Keratinocyte (primary cell): ENCODE measurements at places on chromosomes 2 and 18. TPM values are rescaled to one million over a fixed set of nuclear protein-coding genes. Genes with fewer than 3 reads are reported as not detected.
A peak's percentile ranks its signal among the peaks of the same experiment; 100 is the strongest.

- no peak for DNase-seq
These were observed 78.6 kb downstream of the FARSB start for GRCh38 chr2:222577341-222577740.

DNA sequence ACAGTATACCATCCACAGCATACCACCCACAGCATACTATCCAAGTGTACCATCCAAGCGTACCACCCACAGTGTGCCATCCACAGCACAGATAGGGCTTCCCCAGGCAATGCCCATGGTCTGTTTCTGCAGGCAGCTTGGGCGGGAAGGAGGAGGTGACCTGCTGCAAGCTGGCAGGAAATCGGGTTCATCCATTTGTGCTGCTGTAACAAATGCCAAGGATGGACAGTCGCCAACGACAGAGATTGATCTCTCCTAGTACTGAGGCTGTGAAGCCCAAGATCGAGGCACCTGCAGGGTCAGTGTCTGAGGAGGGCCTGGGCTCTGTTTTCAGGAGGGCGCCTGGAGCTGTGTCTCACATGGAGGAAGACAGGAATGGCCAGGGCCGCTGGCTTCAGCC lies 93.6 kb upstream of the SNTG2 start:
- DNase-seq, result no peak

- no peak for DNase-seq
These were observed 10.5 kb downstream of the TRAPPC12 start for GRCh38 chr2:3390041-3390440.

GRCh38 chr18:76490670-76491472 lies 4.2 kb downstream of the ZNF516 start:
- DNase-seq, result no peak

GRCh38 chr18:8480506-8481328 lies 128.5 kb upstream of the RAB12 start:
- DNase-seq, result no peak

GRCh38 chr2:111715987-111716904 lies 167.7 kb downstream of the ANAPC1 start:
- no peak for DNase-seq

- DNase-seq, result no peak
These were observed 48.7 kb downstream of the RRM2 start for GRCh38 chr2:10171006-10171800.

- DNase-seq, result no peak
These were observed 20.8 kb upstream of the MBP start for GRCh38 chr18:77153404-77153803.

DNA sequence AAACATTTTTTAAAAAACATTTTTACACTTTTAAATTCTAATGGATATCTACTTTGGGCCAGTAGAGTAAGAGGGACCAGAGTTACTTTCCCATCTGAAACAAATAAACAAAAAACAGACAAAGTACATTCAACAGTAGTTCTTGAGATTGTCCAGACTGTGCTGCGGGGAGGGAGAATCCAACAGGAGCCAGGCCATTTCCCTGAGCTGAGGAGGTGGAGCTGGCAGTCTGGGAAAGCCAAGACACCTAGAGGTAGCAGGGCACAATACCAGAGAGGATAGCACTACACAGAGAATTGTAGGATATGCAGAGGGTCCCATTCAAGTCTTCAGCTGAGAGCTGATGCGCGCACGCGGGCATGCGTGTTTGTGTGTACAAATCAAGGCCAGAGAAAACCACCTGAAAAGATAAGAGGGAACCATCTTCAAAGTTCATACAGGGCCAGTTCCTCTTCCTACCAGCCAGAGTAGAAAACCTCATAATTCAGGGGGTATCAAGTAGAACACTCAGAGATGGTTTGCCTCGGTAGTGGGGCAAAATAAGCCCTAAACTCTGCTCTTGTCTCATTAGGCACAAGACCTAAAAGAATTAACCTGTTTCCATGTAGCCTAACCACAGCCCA lies 44.0 kb downstream of the PTRHD1 start:
- no peak for DNase-seq

DNA sequence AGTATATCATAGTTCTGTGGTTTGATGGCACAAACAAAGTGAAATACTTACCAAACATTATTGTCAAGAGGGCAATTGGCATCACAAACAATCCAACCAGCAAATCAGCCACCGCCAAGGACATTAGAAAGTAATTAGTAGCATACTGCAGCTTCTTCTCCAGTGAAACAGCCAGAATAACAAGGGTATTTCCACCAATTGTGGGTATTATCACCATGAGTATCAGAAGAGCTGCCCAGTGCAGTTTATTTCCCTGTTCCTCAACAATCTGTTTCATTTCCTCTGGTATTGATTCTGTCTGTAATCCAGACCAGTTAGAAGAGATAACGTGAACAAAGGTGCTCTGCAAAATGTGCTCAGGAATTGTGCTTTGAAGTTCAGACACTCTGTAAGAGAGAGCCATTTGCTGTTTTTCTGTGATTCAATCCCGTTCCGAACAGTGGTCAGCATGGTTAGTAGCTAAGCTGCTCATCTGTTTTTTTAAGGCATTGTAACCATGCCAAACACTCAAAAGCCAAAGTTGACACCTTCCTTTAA lies 1.4 kb downstream of the HTR2B start:
- no peak for DNase-seq

DNA sequence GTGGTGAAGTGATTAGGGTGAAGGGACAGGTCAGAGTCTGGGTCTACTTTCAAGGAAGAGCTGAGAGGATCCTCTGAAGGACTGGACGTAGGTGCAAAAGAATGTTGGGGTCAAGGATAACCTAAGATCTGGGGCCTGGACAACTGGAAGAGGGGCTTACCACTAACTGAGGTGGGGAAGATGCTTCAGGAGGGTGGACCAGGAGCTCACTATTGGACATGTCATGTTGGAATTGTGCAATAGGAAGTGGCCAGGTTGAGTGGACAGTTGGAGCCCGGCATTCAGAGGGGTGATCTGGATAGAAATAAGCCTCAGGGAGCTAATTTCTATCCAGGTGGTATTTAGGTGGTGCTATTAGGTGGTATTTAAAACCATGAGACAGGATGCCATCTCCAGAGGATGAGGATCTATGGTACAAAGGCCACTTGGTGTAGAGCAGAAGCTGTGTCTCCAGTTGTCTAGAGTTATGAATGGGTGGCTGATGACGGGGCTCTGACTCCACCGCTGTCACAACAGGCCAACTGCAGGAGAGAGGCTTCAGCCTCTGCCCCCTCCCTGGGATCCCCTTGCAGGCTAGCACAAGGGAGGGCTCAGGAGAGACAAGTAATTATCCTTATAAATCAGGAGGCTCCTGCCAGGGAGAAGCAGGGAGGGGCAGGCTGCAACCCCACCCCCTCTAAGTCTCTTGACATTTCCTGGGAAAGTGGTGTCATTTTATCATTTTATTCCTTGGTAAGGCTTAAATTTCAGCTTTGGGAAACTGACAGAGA lies 158.0 kb downstream of the SMAD7 start:
- DNase-seq, result no peak

DNA sequence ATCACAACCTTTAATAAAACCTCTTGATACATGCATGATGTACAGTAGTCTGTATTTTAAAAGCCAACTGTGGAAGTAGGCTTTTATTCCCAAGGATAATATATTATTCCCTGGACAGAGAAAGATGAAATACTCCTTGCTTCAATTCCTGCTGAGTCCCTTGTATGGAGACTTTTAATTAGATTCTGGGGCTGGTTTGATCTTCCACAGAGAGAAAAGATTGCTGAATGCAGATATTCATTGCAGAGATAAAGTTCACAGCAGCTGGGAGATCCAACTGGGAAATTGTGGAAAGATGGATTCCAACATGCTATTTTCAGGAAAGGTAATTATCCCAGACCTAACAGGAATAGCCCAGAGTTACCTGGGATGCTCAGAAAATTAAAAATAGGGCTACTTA lies 607.0 kb upstream of the HS6ST1 start:
- DNase-seq, result no peak

DNA sequence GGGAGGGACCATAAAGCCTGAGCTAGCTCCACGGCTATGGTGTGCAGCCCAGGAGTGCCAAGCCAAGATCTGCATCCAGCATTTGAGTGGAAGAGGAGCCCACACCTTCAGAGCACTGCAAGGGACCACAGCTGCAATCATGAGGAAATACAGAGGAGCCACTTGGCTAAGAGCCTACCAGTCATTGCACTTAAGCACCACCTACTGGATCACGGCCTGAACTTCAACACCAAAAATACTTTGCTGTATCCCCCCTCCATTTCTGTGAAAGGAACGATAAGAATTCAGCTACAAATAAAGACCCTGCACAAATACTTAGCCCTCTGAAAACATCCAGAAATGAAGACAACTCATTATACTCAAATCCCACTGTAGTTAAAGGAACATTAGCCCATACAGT lies 545.3 kb downstream of the TSN start:
- DNase-seq, result no peak

DNA sequence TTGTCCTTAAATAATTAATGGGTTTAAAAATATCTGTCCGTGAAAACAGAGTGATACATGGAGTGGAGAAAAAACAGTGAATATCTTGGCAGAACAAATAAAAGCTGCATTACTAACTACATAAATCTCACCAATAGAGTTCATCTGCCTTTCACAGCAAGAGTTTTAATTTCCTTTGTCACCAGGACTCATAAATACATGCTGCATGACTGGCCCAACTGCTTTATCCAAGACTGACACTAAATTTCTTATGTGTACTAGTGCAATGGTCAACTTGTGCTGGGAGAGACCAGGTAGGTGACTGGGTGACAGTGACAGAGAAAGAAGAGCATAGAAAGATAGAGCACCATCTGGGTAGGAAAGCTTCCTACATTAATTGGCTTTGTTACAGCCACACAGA lies 402.8 kb downstream of the RAD51AP2 start:
- no peak for DNase-seq

DNA sequence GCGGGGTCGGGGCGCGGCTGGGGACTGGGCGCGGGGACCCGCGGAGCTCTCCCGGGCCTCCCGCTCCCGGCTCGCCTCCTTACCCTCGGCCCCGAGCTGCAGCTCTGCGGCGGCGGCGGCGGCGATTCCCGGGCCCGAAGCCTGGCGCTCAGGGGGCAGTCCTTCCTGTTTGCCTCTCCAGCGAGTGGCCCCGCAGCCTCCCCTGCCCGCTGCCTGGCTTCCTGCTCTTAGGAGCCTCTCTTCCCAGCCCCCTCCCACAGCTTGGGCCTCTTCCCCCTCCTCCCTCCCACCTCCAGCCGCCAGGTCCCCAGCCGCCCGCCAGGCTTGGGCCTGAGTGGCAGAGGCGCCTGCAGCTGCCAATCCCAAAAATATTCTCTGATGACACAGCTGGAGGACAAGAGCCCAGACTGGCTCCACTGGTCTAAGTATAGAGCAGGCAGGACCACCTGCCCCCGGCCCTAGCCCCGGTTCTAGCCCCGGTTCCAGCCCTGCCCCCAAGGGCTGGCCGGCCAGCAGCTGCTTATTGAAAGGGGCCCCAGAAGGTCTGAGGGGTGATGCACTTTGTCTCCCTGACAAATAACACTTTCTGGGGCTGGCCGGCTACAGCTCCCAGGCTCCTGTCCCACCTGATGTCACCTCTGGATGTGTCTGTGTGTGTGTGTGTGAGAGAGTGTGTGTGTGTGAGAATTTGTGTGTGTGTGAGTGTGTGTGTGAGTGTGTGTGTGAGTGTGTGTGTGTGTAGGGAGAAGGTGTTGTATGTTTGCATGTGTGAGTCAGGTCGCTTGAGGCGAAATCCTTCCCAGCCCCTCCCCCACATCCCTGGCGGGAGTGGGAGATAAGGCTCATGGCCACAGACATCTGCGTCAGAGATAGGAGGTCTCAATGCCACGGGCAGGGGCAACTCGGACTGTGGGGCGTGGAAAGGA lies at the start of gene OBSL1:
OBSL1 (minus strand) TSS at position 229 of the 926 bp plus-strand sequence. CDS start 307 bp downstream, outside the sequence.
- peak; percentile 78 for DNase-seq

GRCh38 chr2:162007447-162008040 lies 66.5 kb downstream of the DPP4 start:
- no peak for DNase-seq

The PDCD1 gene
- polyA plus RNA-seq, result not detected in 3 replicates

The FOXD4L1 gene
- 0.05 to 0.09 TPM (median 0.08 TPM) in 3 replicates for polyA plus RNA-seq

The APOB gene
- polyA plus RNA-seq, result 0.01 TPM in 2 of 3 replicates, not detected in the other

The C2orf81 gene
- polyA plus RNA-seq, result 0.58 to 1.5 TPM (median 0.89 TPM) in 3 replicates

The C2orf80 gene
- polyA plus RNA-seq, result not detected in 3 replicates

The FSHR gene
- not detected in 3 replicates for polyA plus RNA-seq

The CREG2 gene
- polyA plus RNA-seq, result 1.7 to 2.8 TPM (median 1.8 TPM) in 3 replicates

The ADAM17 gene
- 12.4 to 14.3 TPM (median 13.3 TPM) in 3 replicates for polyA plus RNA-seq

The PIEZO2 gene
- polyA plus RNA-seq, result 0.08 TPM in 1 of 3 replicates, not detected in the others

The ZFAND2B gene
- 23.2 to 37.7 TPM (median 25.1 TPM) in 3 replicates for polyA plus RNA-seq
